ENCODE measurements at places on chromosomes 11 and 22.
A peak's percentile ranks its signal among the peaks of the same experiment; 100 is the strongest.

- no peak overlapping the region for H3K27ac ChIP-seq
- H3K4me1 ChIP-seq = no peaks in the 10 kb centered on the region
- H3K36me3 ChIP-seq = no peaks in the 10 kb centered on the region
- no peak for DNase-seq
These were observed 163.8 kb downstream of the FAT3 start for GRCh38 chr11:92388380-92388779.

DNA sequence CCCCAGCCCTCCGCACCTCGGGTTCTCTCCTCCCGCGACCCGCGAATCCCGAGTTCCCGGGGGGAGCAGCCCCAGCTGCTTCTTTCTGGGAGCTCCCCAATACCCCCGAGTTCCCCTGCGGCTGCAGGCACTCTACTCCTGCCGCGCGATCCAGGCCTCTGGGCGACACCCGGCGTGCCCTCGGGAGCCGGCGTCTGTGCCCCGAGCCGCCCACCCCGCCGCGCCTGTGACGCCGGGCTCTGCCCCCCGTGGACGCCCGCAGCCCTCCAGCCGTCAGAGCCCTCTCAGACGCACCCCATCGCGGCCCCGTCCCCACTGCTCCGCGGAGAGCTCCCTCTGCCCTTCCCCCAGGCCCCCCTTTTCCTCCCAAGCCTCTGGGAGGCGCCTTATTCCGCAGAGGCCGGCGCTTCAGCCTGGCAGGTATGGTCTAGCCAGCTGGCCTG, 422 bp downstream of the GLB1L2 start:
- peaks cover 15% of the 10 kb centered on the region for H3K36me3 ChIP-seq
- H3K4me3 ChIP-seq = peak overlapping the region; percentile 82
- peaks cover 8% of the 10 kb centered on the region for H3K27me3 ChIP-seq
- DNase-seq = no peak

DNA sequence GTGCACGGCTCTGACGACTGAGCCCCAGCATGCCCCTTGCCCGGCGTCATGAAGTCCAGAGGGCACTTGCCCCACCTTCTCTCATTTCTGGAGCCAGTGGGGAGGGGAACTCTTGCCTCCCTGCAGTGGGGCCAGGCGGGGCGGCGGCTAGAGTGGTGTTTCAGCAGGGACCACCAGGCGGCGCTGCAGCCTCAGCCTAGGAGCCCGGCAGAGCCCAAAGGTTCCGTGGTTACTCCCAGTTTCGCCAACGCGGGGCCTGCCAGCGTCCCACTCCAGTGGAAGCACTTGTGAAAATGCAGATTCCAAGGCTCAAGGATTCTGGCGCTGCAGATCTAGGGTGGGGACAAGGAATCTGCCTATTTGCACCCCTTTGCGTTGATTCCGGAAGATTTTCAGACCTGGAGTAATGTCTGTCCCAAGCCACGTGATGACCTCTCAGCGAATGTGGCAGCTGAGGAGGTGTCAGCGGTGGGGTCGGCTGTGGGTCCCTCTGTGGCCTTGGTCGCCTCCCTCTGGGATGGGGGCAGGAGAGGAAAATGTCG, 55.7 kb downstream of the CD82 start:
- peaks cover 12% of the 10 kb centered on the region for H3K4me1 ChIP-seq
- H3K27ac ChIP-seq = no peak overlapping the region
- H3K36me3 ChIP-seq = peaks cover 16% of the 10 kb centered on the region
- H3K4me3 ChIP-seq = no peak overlapping the region
- DNase-seq = peak; percentile 64

- H3K4me1 ChIP-seq = peaks cover 2% of the 10 kb centered on the region
- H3K27ac ChIP-seq = no peak overlapping the region
- no peak overlapping the region for H3K4me3 ChIP-seq
- H3K36me3 ChIP-seq = no peaks in the 10 kb centered on the region
- DNase-seq = no peak
These were observed 52.5 kb upstream of the A4GALT start for GRCh38 chr22:42773167-42773566.

Data from effector memory CD8-positive, alpha-beta T cell (primary cell).